ENCODE measurements at places on chromosomes 13 and 19. TPM values are rescaled to one million over a fixed set of nuclear protein-coding genes. Genes with fewer than 3 reads are reported as not detected.

DNA sequence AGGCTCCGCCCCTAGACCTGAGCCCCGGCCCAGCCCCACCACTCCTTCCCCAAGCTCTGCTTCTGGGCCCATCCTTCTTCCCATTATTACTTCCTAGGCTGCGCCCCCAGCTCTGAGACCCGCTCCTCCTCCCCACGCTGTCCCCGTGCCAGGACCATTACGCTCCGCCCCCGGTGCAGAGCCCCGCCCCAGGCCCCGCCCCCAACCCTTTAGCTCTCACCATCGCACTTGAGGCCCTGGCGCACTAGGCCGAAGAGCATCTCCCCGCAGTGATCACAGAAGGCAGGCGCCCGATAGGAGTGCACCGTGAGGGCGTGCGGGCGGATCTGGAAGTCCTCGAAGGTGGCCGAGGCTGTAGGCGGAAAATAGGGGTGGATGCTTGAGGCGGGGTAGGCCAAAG is 6.2 kb downstream of the PRKD2 start:
- no peak for DNase-seq

GRCh38 chr19:5036698-5037563 is 68.0 kb downstream of the KDM4B start:
- DNase-seq = no peak

DNA sequence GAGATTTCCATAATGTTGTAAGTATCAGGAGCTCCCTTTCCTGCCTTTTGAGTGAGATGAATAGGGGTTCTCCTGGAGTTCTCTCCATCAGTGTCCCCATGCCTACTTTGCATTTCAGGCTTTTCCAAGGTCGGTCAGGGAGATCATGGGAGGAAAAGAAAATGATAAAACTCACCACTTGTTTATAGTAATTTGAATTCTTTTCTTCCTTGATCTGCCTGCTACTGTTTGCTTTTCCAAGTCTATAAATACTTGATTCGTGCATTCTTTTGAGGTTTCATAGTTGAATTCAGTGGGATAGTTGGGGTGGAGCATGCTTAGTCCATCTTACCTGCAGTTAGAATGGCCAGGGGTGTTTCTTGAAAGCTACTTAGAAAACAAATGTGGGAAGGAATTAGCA is 51.5 kb downstream of the PCCA start:
- no peak for DNase-seq

DNA sequence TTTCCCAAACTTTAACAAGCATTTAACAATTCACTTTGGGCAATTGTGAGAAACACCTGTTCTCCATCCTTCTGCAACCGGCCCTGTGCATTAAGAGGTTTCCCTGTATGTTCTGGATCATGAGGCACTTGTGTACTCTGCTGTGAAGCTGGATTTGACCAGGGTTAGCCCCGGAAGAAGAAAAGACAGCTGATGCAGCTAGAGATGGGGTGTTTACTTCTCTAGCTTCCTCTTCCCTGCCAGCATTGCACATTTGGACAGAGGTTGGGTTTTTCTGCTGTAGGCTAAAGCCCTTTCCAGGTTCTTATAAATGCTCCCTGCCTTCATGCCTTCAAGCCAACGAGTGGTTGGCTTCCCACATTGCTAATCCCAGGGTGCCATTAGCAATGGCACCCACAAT is 20.9 kb downstream of the MBD3L2B start:
- DNase-seq = no peak

DNA sequence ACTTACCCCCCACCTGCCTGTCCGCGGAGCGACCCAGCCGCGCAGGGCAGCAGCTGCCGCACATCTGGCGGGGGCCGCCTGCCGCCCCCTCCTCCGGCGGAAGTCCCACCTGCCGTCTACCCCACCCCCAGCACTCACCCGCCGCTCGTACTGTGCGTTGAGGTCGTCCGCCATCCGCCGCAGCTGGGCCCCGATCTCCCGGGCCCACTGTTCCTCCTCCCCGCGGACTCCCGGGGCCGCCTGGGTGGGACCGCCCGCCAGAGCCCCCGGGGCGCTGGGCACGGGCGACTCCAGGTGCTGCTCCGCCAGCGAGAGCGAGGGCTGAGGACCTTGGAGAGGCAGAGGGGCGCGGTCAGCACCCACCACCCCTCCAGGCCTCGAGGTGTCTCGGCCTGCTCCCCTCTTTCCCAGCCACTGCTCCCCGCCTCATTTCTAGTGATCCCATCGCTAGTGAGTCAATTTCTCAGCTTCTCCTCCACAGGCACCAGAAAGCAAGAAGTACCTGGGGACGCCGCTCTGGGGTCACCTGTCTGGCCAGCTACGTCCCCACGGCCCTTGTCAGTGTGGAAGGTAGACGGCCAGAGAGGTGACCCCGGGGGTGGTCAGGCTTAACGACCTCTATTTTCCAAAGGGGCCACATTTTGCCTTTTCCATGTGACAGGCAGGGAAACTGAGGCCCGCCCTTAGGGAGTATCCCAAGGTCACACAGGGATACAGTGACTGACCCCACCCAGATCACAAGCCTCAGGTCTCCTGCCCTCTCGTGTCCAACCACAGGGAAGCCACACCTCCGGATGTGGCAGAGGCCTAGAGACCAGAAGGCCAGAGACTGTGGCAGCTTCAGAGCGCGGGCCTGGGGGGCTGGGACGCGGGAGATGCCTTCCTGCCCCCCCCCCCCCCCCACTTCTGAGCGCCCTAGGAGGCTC is 4.3 kb downstream of the BBC3 start:
- peak; percentile 93 for DNase-seq

- DNase-seq = no peak
These were observed 81.1 kb downstream of the COL4A1 start for GRCh38 chr13:110225609-110226574.

DNA sequence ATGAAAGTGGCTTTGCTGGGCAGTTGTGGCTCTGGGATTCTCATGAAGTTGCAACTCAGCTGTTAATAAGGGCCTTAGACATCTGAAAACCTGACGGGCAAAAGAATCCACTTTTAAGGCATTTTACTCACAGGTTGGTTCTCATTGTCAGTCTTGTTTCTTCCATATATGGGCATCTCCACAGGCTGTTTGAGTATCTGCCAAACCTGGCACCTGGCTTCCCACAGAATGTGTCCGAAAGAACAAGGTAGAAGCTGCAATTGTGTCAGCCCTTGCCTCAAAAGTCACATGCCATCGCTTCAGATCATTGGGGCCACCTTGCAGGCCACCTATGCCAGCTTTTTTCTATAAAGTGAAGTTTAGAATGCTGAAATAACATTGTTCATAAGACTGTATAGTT is 102.4 kb downstream of the KCTD12 start:
- DNase-seq = no peak

Gene APOC1
- 25.9 TPM for total RNA-seq

Gene ITM2B
- 787 TPM for total RNA-seq
